Neural progenitor cell (in vitro differentiated cells): ENCODE measurements at places on chromosomes 11 and 22. TPM values are rescaled to one million over a fixed set of nuclear protein-coding genes. Genes with fewer than 3 reads are reported as not detected.

Gene UPB1
- 0.12 and 0.17 TPM in 2 replicates for total RNA-seq

DNA sequence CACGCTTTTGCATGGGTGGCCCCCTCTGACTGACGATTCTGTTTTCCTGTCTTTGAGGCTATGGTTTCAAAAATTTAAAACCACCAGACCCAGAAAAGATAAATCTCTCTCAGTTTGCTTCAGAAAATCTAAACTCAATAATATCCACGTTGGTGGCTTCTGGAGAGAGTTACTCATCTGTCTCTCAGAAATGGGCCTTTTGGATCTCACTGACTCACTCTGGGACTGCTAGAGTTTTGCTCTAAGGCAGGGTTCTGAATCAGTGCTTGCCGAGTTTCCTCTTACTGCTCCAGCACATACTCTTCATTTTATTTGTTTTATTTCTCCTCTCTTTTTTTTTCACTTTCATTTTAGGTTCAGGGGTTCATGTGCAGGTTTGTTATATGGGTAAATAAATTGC, 305.7 kb downstream of the BLID start:
- DNase-seq: no peak

DNA sequence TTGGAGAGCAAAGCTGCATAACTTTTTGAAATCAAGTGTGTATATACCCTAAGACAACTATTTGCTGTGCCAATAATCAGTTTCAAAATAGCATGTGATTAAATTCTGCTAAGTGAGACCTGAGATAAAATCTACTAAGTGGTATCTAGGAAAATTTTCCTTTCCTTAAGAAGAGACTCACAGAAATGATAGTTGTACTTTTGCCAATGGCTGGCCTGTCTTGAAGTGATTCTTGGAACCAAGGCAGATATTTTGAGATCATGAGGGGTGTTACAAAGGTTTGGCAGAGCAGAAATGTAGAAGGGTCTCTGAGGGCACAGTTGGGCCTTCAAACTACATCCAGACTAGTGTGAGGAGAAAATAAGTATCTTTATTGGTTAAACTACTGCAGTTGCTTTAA, 902.6 kb upstream of the TENM4 start:
- no peak for DNase-seq

GRCh38 chr11:6694229-6694535, 11.0 kb upstream of the MRPL17 start:
- DNase-seq: no peak

DNA sequence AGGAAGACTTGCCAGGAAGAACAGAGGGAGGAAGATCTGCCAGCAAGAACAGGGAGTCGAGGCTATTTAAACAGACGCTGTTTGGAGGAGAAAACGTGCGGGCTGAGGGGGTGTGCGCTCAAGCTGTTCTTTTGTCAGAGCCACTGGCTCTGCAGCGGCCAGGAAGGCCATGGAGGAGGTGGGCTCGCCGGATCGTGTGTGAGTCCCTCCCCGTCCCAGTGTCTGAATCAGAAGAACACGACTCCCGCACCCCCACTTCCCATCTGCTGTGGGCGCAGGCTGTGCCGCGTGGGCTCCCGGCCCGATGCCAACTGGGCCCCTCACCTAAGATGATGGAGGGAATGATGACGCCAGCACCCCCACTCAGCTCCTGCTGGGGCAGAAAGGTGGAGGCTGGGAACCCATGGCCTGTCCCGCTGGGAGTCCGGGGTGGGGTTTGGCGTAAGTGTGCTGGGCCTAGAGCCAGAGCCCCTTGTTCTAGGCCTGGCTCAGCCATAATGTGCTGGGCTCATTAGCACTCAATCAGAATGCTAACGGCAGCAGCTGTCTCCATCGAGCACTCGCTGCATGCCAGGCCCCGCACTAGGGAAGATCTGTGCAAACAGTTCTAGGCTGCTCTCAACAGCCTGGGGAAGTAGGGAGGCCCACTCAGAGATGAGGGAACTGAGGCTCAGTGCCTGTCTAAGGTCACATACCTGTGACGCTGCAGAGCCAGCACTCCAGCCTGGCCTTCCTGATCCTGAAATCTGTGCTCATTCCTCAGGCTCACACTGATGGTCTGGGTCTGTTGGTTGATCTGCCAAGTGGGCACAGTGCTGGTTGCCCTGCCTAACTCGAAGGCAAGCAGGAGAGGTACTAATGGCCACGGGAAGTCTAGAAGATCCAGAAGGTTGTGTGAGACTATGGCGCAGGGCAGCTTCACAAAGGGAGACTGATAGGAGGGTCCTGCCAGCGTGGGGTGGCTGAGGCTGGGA, 11.5 kb downstream of the NPTXR start:
- no peak for DNase-seq
